ENCODE measurements at places on chromosomes 1 and 21.

- no peak for DNase-seq
Measured at GRCh38 chr1:30450148-30450817, 273.1 kb downstream of the MATN1 start.

DNA sequence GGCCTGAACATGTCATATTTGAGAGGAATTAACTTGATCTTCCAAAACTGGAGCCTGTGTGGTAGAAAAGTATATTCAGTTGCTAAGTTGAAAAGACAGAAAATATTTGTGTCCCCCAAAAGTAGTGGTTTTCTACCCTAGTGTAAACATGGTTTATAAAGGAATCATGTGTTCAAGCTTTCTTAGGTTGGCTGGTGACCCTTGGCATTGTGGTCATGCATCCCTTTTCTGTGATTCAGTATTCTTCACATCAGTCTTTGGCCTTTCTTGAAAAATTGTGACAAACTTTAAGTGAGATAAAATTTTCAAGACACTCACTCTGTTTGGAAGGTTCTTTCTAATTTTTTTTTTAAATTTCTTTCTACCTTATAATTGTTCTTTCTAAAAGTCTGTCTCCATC is 193.2 kb downstream of the DHRS3 start:
- no peak for DNase-seq

DNA sequence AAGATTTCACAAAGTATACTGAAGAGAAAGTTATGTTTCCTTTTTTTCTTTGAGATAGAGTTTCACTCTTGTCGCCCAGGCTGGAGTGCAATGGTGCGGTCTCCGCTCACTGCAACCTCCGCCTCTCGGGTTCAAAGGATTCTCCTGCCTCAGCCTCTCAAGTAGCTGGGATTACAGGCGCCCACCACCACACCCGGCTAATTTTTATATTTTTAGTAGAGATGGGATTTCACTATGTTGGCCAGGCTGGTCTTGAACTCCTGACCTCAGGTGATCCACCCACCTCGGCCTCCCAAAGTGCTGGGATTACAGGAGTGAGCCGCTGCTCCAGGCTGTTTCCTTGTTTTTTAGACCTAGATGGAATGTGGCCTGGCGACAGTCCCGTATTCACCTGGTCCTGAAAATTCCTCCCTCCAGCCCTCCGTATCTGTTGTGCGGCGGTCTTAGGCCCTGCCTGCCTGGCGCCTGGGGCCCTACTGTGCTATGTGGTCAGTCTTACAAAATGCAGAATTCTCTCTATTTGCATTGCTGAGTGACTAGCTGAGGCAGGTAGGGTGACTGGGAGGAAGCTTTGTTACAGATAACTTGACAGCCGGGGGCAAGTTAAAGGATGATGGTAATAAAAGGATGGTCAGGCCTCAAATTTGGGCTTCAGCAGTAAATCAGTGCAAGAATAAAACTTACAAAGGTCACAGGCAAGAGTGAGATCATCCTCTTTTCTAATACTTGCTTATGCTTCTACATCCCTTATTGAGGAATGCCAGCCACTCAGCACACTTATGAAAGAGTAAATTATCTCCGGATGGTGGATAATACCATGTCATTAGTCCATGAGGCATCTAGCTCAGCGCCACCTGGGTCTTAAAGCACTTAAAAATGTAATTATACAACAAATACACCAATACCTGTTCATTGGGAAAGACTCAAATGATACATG is 30.3 kb downstream of the PARK7 start:
- DNase-seq = no peak

DNA sequence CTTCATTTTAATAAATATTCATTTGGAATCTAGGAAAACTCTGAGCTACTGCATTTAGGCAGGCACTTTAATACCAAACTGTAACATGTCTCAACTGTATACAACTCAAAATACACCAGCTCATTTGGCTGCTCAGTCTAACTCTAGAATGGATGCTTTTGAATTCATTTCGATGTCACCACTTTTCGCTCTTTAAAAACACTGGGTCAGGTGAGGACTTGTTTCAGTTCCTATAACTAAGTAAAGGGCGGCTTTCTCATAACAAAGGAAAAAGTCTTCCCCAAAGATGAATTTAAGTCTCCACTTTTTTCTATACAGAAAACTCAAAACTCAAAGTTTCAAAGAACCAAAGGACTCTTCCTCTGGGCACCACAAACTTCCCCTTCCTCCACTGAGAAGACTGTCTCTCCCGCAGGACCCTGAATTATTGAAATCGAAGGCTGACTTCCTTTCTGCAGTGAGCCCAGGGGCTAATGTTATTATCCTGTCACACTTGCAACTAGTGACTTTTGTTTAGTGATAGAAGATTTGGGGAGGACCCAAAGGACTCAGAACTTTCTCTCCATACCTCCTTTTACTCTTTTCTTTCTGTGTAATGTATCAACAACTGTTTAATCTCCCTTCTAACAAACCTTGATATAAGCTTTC is 9.7 kb upstream of the DHX9 start:
- no peak for DNase-seq

DNA sequence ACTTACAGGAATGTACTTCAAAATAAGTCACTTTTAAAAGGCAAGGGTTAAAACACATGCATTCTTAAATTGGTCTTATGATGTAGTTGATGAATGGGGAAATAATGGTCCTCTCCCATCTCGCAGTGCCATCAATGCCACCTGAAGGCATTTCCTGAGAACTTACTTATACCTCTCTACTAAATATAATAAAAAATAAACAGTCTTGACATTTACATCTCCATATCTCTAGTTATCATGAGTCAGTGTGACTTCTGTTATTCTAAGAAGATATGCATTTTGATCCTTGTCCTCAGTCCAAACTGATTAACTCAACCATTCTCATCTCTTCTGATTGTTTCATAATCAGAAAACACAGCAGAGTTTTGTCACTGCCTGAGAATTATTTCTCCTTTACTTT is 253.9 kb downstream of the USH2A start:
- DNase-seq = no peak

GRCh38 chr1:25538191-25538767 is 5.1 kb upstream of the LDLRAP1 start:
- no peak for DNase-seq
